ENCODE measurements at places on chromosomes 12 and 14.

DNA sequence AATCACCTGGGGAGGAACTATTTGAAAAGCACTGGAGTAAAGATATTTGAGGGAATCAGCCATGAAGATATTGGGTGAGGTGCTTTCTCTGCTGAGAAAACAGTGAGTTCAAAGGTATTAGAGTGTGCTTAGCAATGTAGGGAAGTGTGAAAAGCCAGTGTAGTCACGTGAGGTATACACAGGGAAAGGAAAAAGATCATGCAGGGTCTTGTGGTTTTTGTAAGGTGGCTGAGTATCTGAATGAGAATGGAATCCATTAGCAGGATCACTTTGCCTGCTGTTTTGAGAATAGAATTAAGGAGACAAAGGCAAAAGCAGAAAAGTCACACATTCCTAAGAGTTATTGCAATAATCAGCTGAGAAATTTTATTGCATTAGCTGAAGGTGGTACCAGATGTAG lies 193.0 kb downstream of the PIK3C2G start:
- DNase-seq: no peak

- DNase-seq: no peak
Measured at GRCh38 chr12:56336361-56337167, 2.1 kb upstream of the IL23A start.

DNA sequence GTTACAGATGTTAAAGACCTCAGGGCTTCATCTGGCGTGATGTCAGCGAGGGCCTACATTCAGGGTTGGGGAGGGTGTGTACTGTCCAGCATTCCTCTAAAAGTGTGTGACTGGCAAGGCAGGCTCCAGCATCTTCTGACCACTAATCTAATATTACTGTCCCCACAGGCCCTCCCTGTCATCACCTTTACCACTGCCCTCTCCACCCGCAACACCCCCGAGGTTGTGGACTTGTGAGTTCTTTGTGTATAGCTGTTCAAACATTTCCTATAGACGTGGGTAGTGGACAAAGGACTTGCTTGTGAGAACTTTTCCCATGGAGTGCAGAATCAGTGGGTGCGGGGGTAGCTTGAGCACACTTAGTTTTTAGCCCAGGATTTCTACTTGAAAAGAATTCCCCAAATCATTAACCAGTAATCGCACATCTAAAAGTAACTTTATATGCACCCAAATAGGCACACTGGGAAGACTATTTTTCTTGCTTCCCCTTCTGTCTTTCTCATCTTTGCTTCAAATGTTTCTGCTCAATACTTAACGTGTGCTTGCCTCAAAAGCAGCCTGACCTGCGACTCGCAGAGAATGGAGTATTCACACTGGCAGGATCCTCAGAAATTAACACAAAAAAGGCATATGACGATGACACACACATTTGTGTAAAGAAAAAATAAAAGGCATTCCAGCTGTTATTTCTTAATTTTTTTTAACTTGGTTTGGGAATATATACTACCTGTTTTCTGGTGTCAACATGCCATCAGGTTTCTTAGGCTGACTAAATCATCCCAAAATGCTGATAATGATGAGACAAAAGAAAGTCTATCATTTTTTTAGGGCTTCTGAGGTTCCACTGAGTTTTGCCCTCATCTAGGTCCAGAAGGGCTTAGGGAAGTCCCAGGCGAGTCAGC lies 158.4 kb upstream of the HIF1A start:
- DNase-seq: no peak

DNA sequence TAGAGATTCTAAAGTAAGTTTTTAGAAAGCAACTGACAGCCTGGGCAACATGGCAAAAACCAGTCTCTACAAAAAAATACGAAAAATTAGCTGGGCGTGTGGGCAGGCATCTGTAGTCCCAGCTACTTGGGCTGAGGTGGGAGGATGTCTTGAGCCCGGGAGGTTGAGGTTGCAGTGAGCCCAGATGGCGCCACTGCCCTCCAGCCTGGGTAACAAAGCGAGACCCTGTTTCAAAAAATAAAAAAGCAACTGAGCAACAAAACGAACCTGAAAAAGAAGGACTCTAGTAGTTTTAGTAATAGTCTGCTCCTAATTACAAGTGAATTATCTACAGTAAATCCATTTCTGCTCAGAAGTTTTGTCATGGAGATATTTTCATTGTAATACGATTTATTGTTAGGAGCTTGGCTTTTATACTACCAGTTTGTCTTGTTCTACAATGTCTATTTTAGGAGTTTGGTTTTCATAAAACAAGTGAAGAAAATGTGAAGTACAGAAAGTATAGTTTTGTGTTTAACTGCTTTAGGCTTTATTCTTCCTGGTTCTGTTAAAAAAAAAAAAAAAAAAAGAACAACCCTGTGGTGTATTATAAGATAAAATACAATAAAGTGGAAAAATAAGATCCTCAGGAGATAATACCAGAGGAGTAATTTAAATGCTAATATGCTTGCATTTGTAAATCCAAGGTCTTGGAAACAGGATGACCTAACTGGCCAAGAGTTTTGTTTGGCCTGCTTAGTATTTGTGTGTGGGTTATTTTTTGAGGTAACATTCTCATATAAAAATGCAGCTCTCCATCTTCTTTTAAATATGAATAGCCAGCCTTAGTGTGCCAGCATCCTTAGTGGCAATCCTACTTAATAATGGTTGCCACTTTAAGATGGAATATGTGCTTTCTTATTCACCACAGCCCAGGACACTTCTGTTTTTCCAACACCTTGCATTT lies 2.8 kb downstream of the TMX1 start:
- no peak for DNase-seq

All from caudate nucleus (tissue), 63 donors.